Stimulated activated CD4-positive, alpha-beta T cell treated with anti-CD3 and anti-CD28 coated beads, Interleukin-1b, Interleukin-23, amount 100 ng/mL, for 1 hour (primary cell): ENCODE measurements at places on chromosomes 7 and 10.

DNA sequence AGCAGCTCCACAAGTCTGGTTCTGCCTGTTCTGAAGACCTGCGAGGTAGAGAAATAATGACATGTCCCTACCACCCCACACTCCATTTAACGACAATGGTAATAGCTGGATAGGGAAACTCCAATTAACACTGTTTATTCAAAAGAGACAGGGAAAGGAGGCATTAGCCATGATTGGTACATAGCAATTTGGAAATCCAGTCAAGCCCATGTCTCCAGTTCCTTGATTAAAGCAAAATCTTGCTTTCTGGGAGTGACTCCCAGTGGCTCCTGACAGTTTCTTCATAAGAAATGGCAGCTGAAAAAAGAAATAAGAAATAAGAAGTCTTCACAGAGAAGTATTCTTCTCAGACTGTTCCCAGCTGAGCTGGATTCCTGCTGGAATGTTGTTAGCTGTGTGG is 140.7 kb upstream of the LYZL2 start:
- DNase-seq = no peak

- no peak for DNase-seq
Measured at GRCh38 chr10:70600512-70601395, 1.8 kb downstream of the PRF1 start.

DNA sequence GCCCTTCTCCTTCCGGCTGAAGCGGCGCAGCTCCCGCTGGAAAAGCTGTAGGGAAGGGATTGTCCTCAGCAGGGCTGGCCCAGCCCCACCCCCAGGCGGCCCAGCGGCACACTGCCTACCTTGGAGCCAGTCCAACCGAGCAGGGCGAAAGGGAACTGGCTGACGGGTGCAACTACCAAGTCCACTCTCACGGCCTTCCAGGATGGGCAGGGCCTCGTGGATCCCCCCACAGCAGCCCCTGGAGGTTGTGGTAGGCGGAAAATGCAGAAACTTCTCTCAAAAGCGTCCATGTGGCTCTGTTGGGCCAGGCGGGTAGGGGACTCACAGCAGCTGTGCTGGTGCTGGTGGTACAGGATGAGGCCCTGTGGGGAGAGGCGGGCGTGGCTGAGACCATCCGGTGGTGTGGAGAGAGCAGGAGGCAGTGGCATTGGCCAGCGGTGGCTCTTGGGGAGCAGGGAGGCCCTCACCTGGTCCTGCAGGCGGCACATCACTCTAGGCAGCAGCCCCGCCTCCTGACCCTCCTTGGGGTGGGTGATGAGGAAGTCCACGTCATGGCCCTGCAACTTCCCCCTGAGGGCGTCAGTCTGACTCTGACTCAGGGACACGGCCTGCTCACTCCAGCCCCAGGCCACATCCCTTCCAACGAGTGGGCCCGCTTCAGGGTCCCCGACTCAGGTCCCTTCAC is 8.4 kb upstream of the PGAM2 start:
- DNase-seq = no peak

DNA sequence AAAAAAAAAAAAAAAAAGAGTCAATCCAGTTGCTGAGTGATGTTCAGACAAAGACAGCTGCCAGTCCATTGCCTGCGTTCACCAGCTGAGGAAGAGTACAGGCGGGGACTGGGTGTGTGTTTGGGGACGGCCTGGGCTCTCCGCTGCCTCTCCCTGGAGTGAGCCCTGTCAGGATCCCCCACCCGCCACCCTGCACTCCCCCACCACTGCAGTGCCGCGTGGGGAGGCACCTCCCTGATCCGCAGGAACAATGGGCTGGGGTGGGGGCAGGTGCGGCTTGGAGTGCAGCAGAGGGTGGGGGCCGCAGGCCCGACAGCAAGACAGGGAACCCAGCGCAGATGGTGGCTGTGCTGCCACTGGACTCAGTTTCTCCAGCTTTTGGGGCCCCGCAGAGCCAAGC is 1.4 kb downstream of the HSPA12A start:
- no peak for DNase-seq

- no peak for DNase-seq
Measured at GRCh38 chr10:112744181-112745096, 205.6 kb upstream of the TCF7L2 start.

- DNase-seq = no peak
Measured at GRCh38 chr10:107051769-107052168, 112.7 kb downstream of the SORCS1 start.
